ENCODE measurements at places on chromosomes 2 and 18.

- no peak for DNase-seq
Observed at GRCh38 chr2:226835420-226835795, 446 bp upstream of the RHBDD1 start.

GRCh38 chr18:62144338-62144737, 42.5 kb downstream of the PIGN start:
- no peak for DNase-seq

GRCh38 chr18:12242658-12243260, 11.4 kb upstream of the CIDEA start:
- no peak for DNase-seq

- DNase-seq, result peak; percentile 81
Observed at GRCh38 chr18:48929941-48930713, 20.6 kb downstream of the SMAD7 start.

- DNase-seq, result no peak
Observed at GRCh38 chr18:46222093-46222492, 117.9 kb downstream of the HAUS1 start.

DNA sequence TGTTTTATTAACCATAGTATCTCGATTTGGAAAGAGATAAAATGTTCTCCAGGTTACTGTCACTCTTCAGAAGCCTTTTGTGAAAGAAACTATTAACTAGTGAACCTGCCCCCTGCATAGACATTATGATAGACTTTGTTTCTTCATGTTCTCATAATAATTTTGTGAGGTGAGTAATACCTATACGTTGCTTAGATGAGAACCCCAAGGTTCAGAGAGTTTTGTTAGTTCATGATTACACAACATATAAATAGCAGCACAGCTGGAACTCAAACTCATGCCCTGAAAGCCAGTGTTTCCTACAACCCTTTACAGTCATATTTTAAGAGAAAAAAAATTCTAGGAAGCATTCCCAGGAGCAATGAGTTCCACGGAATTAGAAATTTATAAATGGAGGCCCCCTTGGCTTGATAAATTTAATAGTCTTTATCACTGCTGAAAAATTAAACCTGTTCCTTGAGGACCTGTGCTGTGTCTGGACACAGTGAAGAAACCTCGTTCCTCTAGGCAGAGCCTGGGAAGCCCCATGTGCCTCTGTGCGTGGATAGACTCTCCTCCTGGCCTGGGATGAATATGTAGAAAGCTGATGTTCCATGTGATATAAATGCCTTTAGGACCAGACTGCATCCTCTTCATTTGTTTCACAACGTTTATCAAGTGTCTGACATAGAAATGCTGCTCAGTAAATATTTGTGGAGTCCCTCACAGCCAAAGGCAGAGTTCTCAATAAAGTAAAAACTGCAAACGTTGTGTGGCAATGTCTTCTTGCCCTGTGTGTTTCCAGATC, 1257.0 kb upstream of the GYPC start:
- DNase-seq, result no peak

DNA sequence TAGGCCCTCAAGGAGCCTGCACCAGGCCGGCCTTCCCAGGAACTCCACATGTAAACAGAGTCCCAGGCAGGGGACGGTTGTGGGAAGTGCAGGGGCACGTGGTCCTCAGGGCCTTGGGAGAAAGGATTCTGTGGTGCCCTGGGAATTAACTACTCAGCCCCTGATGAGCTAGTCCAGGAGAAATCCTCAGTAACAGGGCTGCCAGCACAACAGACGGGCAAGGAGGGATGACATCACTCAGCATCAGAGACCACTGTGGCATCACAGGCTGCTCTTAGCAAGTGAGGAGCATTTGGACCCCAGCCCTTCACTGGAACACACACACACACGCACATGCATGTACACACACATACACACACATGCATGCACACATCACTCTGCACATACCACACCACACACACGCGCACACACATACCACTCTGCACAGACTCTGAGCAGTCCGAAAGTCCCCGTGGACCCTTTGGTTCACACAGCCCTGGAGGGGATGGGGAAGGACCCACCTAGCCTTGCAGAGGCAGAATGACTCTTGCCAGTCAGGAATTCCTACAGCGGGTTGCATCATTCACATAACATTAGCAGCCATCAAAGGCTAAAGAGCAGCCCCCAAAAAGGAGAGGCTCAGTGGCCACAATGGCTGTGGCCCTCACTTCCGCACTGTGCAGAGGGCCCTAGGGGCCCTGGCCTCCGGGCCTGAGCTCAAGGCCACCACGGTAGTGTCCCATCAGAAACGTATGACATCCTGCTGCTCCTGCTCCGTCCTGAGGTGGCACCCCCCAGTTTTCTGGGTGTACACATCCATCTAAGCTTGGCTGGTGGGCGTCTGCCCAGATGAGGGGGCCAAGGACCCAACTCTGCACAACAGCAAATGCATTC, 1.9 kb upstream of the NMUR1 start:
- no peak for DNase-seq
